ENCODE measurements at places on chromosomes 12 and 14. TPM values are rescaled to one million over a fixed set of nuclear protein-coding genes. Genes with fewer than 3 reads are reported as not detected.

The ABCC9 gene
- total RNA-seq: 0.05 TPM

The POMT2 gene
- total RNA-seq: 14.7 TPM

The DCN gene
- total RNA-seq: 35.6 TPM

The OLR1 gene
- total RNA-seq: not detected

The PPP1R12A gene
- total RNA-seq: 106 TPM

All from dermis blood vessel endothelial cell (primary cell).